Urinary bladder (tissue), 4 donors: ENCODE measurements at places on chromosomes 16 and 17. TPM values are rescaled to one million over a fixed set of nuclear protein-coding genes. Genes with fewer than 3 reads are reported as not detected.
A peak's percentile ranks its signal among the peaks of the same experiment; 100 is the strongest.

BAIAP3 gene
- polyA plus RNA-seq, result 2.7 TPM

- DNase-seq, result no peak
Observed at GRCh38 chr17:31780483-31780882, 78.6 kb downstream of the COPRS start.

CDR2L gene
- 14.2 TPM for polyA plus RNA-seq

- DNase-seq, result no peak
Observed at GRCh38 chr17:64028874-64029464, 8.5 kb upstream of the ICAM2 start.

ARHGDIG gene
- 0.95 TPM for polyA plus RNA-seq

DNA sequence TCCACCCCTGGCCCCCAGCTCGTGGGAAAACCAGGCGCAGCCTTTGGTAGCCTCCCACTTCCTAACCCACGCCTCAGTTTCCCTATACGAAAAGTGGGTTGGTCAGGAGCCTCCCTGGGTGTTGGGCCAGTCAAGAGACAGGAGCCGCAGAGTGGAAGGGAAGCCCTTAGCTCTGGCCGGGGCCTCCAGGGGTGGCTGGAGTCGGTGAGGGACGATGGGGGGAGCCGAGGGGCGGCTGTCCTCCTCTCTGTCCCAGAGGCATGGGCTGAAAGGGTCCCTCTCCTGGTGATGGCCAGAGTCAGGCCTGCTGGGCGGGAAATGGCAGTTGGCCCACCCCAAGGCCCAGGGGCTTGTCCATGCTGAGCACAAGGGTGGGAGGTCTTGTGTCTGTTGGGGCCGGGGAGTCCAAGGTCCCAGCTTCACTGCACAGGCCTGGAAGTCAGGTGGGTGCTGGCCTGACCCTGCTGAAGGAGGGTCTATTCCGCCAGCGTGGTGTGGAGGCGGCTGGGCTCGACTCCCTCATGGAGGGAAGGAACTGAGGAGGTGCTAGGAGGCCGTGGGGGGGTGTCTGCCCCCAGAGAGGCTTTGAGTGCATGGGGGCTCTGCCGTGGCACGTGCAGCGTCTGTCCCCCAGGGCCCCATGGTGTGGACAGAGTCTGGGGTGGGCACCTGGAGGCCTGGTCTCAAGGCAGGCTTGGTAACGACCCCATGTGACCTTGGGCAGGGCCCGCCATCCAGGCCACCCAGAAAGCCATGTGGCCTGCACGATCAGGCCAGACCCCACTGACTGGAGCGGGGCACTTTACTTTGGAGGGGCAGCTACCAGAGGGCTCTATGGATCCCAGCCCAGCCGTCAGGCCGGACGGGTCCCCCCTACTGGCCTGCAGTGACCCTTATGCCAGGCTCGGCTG, 1.1 kb downstream of the SLC16A3 start:
- DNase-seq, result no peak

LGALS9C gene
- 0.03 TPM for polyA plus RNA-seq

ATMIN gene
- 26.7 TPM for polyA plus RNA-seq

DNA sequence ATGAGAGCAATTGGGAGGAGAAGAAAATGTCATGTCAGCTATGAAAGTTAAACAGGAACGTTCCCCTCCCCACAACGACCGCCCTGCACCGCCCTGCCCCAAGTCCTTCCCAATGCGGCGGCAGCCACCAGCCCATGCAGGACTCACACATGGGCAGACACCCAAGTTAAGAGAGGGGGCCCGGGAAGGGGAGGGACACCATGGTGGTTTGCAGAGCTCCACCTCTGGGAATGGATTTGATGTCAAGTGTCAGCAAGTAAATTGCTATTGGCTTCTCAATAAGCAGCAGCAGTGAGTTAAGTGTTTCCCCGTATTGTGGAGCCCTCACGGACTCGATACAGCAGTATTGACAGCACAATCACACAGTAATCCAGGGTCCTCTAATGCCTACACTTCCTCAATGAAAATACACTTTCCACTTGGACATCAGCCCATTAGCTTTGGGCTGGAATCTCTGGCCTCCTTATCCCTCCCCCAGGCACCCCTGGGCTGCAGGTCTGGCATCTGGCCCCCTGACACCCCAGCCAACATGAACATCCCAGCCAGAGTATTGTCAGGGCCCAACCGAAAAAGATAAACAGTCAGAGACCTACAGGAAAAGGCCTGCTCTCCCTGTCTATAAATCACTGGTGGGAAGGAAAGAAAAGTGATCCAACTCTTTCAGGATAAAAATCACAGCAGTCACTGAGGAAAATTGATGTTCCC, 22.6 kb downstream of the ZFHX3 start:
- DNase-seq, result no peak

DNA sequence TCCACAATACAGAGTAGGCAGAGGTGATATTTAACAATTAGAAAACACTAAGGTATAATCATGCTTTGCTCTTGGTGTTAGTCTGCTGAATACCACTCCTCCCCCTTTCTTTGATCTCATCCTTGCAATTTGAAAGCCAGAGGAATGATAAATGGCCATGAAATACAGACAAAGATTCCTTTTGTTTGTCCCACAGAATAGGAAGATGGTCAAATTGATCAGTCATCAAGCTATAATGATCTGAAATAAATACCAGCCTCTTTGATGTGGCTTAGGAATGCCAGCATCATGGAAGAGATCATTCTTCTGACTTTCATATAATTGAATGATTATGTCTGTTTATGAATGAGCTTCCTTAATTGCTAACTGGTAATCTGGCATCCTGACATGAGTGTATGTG, 1541.7 kb upstream of the CDH8 start:
- no peak for DNase-seq

- peak; percentile 74 for DNase-seq
Observed at GRCh38 chr17:34252444-34253138, 2.5 kb upstream of the CCL2 start.

CDRT15L2 gene
- not detected for polyA plus RNA-seq

TPSD1 gene
- polyA plus RNA-seq, result 2.1 TPM

PPM1E gene
- 0.25 TPM for polyA plus RNA-seq

GPS1 gene
- polyA plus RNA-seq, result 95.4 TPM

HEATR9 gene
- polyA plus RNA-seq, result not detected

- DNase-seq, result no peak
Observed at GRCh38 chr17:75614006-75614405, 19.2 kb upstream of the SMIM5 start.

- DNase-seq, result peak; percentile 37
Observed at GRCh38 chr17:15341385-15341849, at the start of gene TEKT3. Gene TEKT3, minus strand, starts transcription at chr17:15341597. Its CDS starts 10,012 bp downstream, at chr17:15331585.

- DNase-seq, result no peak
Observed at GRCh38 chr17:336110-337021, 16.2 kb downstream of the RPH3AL start.

- DNase-seq, result no peak
Observed at GRCh38 chr16:3480901-3481695, 14.2 kb downstream of the C16orf90 start.

DNA sequence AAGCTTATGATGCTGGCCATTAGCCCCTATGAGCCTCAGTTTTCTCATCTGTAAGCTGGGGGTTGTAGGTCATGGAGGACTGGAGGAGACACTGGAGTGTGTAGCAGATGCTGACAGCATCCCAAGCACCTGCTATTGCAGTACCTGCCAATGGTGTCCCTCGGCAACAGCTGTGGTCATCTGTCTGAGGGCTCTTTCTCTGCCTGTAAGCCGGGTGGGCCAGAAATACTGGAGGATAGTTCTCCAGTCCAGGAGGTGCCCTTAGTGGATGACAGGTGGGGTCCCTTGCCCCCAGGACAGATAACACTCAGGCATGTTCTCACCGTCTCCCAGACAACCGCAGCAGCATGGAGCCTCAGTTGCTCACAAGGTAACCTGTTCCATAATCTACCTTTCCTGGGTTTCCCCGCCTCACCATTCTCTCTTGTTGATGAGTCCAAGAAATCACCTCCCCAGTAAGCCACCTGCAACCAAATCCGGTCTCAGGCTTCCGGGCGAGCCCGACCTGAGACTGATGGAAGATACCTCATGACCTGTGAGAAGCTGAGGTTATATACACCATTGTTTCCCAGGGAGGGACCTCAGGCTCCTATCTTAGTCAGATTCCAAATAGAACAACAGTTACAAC, 23.8 kb downstream of the NLRP1 start:
- DNase-seq, result no peak

- no peak for DNase-seq
Observed at GRCh38 chr17:50863221-50863843, 2.8 kb downstream of the TOB1 start.

ZNF423 gene
- 6.4 TPM for polyA plus RNA-seq

- DNase-seq, result no peak
Observed at GRCh38 chr16:85557971-85558657, 55.0 kb upstream of the GSE1 start.

PYDC1 gene
- polyA plus RNA-seq, result not detected

DNA sequence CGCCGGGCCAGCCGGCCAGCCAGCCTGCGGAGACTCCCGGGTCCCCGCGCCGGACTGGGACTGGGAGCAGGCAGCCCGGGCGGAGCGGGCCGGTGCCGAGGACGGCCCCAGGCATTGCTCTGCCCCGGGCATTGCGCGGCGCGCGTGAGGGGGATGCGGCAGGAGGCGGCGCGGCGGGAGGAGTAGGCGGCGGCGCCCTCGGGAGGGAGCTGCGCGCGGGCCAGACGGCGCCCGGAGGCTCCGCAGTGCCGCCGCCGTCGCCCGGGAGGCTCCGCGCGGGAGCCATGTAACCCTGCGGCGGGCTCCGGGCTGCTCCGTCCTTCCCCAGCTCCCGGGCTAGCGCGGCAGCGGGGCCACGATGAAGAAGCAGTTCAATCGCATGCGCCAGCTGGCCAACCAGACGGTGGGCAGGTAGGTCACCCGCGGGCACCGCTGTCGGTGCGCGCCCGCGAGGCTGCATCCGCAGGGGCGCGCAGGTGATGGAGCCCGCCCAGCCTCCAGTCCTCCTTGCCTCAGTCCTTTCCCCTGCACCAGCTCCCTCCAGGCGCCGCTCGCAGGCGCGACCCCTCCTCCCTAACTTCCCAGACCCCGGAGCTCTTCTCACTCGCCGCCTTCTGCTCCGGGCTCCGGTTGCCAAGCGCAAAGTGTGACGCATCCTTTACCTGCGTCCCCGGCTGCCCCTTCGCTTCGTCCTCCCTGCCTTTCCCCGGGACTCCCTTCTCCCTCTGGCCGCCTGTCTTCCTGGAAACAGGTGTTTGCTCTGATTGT, at the start of gene ARHGAP44:
ARHGAP44 (plus strand) TSS at position 18 of the 768 bp plus-strand sequence; CDS start at position 359, 341 bp downstream.
- DNase-seq, result no peak

GRCh38 chr17:8153957-8154607, 1.9 kb upstream of the PER1 start:
- DNase-seq, result peak; percentile 95

GRCh38 chr17:78839762-78840529, 668 bp downstream of the USP36 start:
- no peak for DNase-seq

GRCh38 chr17:36629970-36630502, 28.7 kb downstream of the MRM1 start:
- no peak for DNase-seq

GRCh38 chr16:30406795-30407101, 658 bp upstream of the ZNF771 start:
- no peak for DNase-seq

ADGRG1 gene
- 36.1 TPM for polyA plus RNA-seq
